Dermis blood vessel endothelial cell (primary cell): ENCODE measurements at places on chromosomes 13 and 19. TPM values are rescaled to one million over a fixed set of nuclear protein-coding genes. Genes with fewer than 3 reads are reported as not detected.

The RNF113B gene
- not detected in 2 replicates for total RNA-seq

DNA sequence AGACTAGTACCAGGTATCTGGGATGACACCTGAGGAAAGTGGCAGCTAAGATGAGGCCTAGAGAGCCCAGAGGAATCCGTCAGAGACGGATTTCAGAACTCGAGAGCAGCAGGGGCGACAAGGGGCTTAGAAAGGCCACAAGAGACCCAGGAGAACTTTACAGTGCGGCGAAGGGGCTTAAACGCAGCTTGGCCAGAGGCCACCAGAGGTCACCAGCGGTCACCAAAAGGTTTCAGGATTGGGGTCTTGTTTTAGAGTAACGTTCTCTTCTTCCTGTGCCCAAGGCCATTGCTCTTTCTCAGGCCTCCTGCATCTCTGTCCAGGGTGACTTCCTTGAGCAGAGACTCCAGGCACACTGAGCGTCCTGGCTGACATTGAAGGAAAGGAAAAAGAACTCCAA lies 2.2 kb downstream of the ZSCAN22 start:
- DNase-seq = peak; percentile 36

DNA sequence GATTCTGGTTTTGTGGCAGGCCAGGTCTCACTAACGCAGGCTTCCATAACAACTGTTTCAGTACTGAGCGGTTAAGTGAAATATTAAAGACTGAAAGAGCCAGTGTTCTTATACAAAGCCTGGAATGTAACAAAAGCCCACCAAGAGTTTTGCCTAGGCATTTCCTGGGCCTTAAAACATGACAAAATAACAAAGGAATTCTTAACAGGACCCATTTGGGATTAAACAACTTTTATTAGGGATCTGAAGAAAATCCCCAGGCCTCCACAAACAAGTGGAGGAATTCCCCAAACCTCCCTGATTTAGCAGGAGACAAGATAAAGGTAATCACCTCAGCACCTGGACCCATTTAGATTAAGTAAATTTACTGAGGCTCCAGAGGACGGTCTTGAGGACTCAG lies 799.7 kb upstream of the SPRY2 start:
- DNase-seq = no peak

DNA sequence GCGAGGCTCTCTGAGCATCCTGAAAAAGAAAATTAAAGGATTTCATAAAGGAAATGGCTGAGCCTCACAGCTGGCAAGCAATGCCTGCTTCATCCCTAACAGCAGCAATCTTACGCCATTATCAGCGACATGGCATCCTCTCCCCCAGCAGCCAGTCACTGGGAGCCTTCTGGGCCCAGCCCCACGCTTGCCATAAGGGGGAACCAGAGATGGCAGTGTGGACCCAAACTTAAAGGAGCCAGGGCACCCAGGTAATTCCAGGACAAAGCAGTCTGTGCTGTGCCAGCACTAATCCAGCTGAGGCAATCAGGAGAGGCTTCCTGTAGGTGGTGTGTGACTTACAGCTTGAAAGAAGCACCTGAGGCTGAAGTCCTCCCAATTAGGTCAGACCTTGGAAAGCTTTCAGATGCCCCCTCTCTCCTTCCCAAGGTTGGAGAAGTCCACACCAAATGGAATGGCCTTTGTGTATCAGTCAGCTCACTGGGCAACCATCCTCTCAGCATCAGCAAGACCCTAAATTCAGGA lies 10.3 kb downstream of the VSTM2B start:
- DNase-seq = no peak

GRCh38 chr19:3750211-3750610 lies 11.3 kb downstream of the APBA3 start:
- no peak for DNase-seq

DNA sequence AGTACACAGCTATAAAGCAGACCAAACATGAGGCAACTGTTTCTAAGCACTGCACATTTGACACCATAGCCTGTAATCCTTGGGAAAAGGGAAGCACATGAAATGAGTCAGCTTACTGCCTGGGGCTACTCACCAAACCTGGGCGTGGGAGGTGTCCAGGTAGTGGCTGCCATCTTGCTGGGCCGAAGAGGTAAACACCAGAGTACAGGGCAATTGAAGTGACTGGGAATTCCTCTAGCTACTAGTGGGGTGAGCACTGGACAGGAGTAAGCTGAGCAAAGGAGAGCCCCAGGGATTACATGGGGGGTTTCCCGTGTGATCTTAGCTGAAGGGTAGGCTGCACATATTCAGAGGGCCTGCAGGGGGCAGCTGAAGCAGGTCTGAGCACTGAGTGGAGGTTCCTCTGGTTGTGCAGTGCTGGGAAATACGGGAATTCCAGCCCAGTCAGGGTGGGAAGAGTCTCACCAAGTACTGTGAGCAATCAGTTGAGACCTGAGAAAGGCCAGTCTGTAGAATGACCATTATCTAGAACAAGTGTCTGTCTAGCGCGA lies 140.5 kb downstream of the SLC7A1 start:
- DNase-seq = peak; percentile 45

DNA sequence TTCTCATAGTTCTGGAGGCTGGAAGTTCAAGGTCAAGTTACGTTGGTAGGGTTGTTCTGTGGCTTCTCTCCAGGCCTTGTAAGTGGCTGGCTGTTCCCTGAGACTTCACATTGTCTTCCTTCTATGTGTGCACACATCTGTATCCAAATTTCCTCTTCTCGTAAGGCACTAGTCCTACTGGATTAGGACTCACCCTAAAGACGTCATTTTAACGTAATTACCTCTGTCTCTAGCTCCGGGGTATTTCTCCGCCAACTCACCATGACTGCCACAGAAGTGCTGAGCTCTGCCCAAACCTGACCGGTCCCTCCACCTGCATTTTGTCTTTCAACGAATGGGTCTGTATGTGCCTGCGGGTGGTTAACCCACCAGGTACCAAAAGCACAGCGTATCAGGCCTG lies 8.7 kb upstream of the SYDE1 start:
- DNase-seq = no peak

The ZNF433 gene
- total RNA-seq = 2.0 and 2.6 TPM in 2 replicates

- no peak for DNase-seq
Observed at GRCh38 chr19:15047680-15048079, 1.6 kb upstream of the CASP14 start.

DNA sequence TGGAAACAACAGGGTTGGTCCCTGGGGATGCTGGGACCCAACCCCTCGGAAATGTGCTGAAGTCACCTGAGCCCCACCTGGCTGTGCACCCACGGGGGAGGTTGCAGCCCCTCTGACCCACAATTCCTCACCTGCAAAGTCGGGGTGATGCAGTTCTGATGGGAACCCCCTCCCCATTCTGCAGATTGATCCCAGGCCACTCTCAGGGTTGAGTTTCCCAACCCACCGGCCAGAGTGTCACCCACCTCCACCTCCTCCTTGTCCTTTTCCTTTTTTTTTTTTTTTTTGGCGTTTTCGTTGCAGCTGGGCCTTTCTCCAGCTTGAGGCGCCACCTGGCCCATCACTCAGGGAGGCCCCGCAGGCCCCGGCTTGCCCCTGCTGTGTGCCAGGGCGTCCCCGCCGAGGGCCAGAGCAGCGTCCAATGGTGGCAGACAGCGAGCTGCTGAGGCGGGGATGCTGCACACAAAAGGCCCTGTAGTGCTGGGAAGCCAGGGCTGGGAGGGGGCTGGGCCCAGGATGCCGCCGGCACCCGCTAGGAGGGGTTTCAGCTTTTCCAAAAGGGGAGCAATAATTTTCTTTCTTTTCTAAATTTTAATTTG lies 4.6 kb downstream of the PIK3R2 start:
- DNase-seq = no peak

The SYNE4 gene
- 0.17 TPM in 1 of 2 replicates, not detected in the other for total RNA-seq

DNA sequence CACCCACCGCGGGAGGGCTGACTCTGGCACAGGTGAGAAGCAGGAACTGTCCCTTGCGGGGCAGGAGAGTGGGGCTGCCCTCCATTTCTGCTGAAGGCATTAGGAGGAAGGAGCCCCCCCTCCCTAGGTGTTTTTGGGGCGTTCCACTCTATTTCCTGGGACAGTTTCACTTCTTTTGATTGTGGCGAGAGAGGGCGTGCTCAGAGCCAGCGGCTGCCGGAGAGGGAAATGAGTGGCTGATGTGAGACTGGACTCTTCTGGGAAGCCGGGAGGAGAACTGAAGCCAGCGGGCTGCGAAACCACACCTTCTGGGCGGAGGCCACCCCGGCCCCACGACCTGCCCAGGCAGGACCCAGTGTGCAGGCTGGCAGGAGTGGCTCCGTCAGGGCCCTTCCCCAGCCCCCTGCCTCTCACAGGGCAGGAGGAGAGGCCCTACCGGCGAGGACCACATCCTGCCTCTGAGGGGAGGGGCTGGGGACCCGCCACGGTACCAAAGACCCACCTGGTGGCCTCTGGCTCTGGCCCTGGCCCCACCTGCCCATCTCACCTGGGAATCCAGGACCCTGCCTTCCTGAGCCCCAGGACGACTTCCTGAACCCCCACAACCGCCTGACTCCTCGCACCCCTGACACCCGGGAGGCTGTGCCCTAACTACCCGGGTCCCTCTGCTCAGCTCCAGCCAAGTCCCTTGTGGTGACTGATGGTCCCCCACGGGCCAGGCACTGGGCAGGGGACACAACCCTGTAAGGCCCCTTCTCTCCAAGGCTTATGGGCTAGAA lies 25.9 kb downstream of the MPND start:
- peak; percentile 62 for DNase-seq

The ZNF793 gene
- total RNA-seq = 1.1 and 1.2 TPM in 2 replicates
